NCI-H187 (cell line): ENCODE measurements at places on chromosomes 4 and X.

GRCh38 chrX:437661-438390 is 51.1 kb upstream of the PPP2R3B start:
- DNase-seq = no peak

GRCh38 chr4:16752150-16752549 is 146.3 kb downstream of the LDB2 start:
- no peak for DNase-seq

- DNase-seq = no peak
Measured at GRCh38 chrX:139560221-139560620, 29.7 kb downstream of the F9 start.

DNA sequence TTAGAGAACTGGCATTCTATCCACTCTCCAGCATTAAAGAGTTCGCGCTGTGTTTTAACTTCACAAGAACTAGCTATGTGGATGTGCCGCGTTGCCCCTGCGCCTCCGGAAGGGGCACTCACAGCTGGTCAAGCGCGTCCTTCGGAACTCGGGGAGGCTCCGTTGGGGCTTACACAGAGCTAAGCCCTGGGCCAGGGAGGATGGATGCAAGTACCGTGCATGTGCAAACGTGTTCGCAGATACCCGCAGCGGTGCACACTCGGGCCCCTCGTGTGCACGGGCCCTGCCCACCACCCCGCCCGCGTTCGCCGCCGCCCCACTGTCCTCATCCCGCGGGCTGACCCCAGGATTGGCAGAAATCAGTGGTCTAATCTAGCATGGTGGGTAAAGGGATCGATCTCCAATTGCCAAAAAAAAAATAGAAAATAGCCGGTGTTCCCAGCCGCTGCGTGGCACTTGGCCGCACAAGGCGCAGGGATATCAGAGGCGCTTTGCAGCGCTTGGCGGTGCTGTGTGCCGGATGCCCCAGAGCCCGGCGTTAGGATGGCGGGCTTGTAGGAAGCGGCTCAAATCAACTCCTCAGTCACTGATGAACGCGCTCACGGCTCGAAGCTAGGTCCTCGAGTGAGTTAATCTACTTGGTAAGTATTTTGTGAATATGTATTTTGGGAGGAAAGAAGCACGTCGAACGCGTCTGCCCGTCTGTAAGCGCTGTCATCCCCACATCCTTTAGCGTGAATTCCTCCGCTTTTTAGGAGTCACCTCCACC is 989 bp upstream of the PCDH10 start:
- no peak for DNase-seq

DNA sequence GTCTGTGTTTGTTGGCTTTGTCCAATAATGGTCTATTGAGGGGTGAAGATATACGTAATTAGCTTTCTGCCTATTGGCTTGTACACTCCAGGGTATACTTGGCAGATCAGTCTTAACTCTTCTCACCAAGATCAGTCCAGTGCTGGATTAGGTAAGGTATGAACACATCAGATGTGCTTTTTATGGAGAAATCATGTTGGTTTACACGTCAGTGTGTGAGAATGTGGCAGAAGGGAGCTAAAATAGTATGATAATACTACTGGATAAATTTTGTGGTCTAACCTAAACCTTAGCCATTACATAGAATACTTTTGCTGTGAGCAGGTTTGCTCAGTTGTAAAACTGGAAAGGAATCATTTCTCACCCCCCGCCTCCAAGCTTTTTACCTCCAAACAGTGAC is 4.2 kb downstream of the PDHA1 start:
- no peak for DNase-seq

GRCh38 chrX:3094261-3094660 is 53.0 kb downstream of the ARSF start:
- no peak for DNase-seq

- DNase-seq = no peak
Measured at GRCh38 chr4:149708513-149709130, 107.0 kb downstream of the IQCM start.

DNA sequence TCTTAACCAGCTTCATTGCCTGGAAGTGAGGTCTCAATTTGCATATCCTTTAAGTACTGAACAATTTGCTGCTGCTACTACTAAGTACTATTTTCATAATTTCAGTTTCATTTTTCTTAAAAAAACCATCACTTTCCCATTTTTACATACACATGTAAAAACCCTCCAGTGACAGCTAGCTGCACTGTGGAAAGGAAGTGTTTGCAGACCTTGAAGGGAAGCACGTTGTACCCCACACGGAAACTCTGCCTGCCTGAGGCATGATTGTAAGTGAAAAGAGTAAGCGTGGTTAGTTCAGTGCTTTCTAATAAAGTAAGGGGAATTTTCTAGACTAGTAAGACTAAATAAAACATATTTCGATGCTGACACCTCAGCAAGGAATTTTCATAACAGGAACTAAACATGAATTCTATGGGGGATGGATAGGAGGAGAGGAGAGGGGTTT is 103.6 kb downstream of the RAPGEF2 start:
- DNase-seq = no peak

DNA sequence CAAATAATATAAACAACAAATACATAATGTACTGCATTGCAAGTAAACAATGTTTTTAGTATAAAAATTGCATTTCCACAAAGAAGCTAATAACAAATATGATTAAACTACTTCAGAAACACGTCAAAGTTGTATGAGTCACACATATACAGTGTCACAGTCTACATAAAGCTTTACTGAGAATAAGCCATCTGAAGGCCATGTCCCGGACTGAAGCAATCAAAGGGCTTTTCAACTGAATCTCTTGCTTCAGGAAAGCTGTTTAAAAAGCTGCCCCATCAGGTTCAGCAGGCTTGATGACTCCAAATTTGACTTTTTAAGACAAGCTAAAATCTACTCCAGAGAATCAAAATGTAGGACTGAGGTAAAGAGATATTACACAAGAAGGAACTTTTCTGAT is 1476.8 kb downstream of the ADGRL3 start:
- no peak for DNase-seq

DNA sequence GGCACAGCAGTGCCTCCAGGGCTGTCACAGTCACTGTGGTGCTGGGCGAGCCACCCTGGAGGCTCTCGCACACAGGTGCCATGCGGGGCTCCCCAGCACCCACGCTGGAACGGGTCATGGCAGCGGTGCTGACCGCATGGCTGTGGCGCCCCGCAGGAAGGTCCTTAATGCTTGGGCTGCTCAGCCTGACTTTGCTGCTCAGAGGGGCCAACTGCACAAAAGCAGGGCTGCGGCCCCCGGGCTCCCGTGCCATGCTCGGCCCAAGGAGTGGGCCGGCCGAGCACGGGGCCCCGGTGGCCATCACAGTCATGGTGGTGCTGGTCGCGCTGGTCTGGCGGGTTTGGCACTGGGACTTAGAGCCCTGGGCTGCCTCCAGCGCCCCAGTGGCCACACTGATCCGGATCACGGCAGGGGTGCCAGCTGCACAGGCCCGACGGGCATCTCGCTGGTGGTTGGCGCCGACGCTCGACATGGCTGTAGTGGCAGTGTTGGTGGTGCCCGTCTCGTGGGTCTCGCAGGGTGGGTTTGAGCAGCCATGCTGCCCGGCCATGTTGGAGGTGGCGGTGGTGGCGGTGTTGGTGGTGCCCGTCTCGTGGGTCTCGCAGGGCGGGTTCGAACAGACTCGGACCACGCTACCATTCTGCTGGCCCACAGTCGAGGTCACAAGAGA is 10.2 kb upstream of the RENBP start:
- no peak for DNase-seq

- no peak for DNase-seq
Measured at GRCh38 chr4:6471307-6472007, 957 bp downstream of the PPP2R2C start.

DNA sequence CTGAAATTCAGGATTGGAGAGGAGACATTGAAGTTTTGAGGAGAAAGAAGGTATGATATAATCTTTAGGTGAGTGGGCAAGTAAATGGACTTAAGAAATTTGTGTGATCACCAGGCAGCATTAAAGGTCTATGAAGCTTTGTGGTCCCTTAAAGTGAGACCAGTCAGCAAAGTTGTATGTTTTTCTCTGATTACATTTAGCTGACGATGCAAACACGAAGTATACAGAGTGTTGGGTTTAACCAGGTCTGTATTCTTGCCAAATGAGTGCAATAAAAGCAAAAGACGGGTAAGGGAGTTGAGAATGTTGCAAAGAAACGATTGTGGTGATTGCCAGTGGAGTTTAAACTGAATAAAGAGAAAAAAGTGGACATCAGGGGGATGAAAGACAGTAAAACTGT is 11.6 kb upstream of the YIPF6 start:
- DNase-seq = no peak

DNA sequence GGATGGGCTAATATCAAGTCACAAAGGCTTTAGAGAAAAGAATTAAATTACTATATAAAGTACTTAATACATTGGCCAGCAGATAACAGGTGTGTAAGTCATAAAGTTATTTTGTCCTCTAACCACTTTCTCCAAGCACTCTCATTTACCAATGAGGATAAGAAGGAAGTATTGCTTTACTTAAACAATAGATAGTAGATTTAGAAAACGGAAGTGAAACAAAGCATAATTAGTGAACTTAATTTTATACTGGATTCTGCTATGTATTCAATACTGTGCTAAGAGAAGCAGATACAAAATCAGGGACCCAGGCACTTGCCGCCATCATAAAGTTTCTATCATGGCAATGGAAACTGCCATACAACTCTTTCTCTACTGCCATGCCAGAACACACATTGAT is 24.0 kb downstream of the AFM start:
- no peak for DNase-seq

DNA sequence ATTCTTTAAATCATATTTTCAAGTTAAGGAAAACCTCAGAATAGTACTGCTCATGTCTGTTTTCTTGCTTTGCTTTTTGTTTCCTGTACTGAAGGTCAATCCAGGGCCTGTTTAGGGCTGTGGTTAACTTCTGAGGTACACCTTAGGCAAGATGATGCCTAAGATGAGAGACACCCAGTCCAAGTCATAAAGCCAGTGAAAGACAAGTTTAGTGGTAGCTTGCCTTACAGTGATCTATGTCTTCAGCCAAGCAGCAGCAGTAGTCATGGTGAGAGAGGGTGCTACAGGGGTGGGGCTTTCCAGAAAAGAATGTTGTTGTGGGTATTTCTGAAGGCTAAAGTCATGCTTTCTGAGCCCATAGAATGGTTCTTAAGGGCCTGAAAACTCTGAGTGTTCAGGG is 173.7 kb downstream of the VSIG4 start:
- no peak for DNase-seq

DNA sequence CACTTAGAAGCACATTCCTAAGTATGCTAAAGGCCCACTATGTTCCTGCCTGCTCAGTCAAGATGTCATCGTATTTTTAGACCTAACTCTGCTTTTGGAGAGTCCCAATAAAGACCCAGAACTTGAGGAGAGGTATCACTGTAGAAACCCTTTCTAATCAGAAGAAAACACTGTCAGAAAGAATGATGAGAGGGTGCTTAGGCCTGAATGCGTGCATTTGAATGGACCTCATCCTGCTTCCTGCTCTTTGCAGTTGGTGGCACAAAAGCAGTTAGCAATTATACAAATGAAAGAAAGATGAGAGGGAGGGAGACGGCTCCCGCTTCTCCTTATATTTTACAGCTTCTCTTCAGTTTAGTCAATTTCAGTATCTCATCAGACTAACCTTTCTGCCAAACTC is 987.2 kb downstream of the CCSER1 start:
- no peak for DNase-seq

- no peak for DNase-seq
Measured at GRCh38 chrX:7983581-7983980, 56.4 kb upstream of the PNPLA4 start.

DNA sequence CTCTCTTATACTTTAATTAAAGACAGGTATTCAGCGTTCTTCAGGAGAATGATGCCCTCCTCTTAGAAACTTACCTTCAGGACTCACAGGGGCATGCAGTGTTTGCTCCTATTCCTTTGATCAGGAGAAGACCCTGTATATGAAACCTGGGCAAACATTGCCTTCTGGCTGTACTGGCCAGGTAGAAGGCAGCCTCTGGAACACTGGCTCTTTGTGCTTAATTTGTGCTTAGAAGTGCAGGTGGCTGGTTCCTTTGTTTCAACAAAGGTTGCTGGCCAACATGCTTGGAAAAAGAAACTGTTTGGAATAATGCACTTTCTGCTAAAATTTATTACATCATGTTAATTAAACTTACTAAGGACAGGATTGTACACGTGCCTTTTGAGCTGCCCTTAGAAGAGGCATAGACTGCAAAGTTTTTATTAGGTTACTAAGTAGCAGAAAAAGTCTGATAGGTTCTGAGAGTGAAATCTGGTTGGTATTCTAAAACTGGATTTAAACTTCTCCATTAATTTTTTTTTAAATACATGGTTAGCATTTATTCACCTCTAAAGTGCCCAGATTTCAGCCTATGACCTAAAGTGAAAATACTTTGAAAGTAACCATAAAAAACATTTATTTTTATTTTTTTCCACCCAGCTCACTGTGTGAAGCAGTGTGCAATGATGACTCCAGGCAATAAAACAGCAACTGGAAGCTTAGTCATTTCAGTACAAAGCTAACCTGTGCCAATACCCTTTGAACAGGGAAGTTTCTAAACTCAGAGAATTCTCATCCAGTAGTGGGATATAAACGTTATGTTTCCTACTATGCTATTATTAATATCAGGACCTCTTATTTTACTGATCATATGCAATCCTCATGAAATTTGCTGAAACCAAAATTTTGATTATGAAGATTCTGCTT is 11.3 kb downstream of the RASSF6 start:
- DNase-seq = no peak

DNA sequence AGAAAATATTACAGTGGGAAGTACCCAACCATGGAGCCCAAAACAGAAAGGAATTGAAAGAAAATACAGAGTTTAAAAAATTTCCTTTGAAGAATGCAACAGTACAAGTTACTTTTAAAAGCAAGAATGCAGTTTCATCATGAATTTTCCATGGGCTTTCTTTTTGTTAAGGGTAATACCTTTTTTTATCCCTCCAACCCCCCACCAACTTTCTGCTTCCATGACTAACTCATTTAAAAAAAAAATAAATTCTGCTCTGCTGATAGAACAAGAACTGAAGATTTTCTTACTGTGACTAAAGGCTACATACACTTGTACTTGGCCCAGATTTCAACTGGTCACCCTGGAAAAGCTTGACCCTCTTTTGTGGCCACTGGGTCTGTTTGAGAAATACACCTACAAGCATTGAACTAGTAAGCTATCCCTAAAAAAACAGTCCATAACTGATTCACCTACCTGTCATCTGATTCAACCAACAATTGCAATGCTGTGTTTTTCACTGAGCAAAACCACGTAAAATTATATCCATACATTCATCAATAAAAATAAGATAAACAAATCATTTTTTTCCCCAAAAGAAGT is 214.2 kb downstream of the NSUN7 start:
- no peak for DNase-seq

- DNase-seq = no peak
Measured at GRCh38 chr4:24557026-24558025, 27.0 kb downstream of the DHX15 start.

DNA sequence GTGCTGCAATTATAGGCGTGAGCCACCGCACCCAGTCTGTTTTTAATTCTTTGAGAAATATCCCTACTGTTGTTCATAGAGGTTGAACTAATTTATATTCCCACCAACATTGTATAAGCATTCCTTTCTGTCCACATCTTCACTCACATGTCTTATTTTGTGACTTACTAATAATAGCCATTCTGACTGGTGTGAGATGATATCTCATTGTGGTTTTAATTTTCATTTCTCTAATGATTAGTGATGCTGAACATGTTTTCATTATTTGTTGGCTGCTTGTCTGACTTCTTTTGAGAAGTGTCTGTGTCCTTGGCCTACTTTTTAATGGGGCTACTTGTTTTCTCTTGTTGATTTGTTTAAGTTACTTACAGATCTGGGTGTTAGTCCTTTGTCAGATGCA is 310.9 kb upstream of the MAOA start:
- no peak for DNase-seq

GRCh38 chrX:134671294-134671693 is 13.0 kb upstream of the PLAC1 start:
- no peak for DNase-seq

- DNase-seq = no peak
Measured at GRCh38 chr4:128600410-128600809, 209.1 kb upstream of the JADE1 start.
